ENCODE measurements at places on chromosomes 5 and 9.

GRCh38 chr5:115657881-115658233 is 32.0 kb upstream of the TMED7 start:
- peak; percentile 16 for DNase-seq

DNA sequence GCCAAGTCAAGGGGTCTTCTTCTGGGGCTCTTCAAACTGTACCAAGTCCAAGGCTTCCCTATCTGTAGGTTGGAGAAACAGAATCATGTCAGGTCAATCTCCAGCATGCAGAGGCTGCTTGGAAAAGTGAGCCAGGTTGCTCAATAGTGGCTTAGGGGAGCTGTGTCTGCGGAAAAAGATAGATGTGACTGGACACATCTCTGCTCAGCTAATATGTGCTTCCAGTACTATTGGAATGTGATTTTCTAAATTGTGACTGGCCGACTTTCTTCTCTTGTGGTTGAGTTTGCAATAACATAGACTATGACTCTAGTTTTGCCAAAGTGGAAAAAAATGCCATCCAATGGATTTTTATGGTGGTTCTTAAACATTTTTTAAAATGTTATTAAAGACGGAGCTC is 136.7 kb downstream of the BOD1 start:
- no peak for DNase-seq

DNA sequence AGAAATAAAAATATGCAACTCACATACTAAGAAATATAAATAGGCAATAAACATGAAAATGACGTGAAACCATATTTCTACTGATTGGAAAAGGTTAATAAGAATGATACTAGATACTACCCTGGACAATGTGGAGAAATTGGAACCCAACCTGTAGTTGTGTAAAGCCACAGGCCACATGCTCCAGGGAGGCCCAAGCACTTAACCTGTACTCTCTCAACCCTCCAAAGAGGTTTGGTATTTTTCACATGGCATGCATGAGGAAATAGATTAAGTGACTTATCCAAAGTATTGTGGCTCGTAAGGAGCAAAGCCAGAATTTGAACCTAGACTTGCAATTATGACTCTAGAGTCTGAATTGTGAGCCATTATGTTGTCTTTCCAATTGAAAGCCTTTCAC is 13.4 kb downstream of the LIFR start:
- no peak for DNase-seq

- no peak for DNase-seq
Measured at GRCh38 chr5:74432216-74432615, 208.3 kb downstream of the ENC1 start.

- DNase-seq, result no peak
Measured at GRCh38 chr9:35027860-35028259, 38.3 kb downstream of the DNAJB5 start.

DNA sequence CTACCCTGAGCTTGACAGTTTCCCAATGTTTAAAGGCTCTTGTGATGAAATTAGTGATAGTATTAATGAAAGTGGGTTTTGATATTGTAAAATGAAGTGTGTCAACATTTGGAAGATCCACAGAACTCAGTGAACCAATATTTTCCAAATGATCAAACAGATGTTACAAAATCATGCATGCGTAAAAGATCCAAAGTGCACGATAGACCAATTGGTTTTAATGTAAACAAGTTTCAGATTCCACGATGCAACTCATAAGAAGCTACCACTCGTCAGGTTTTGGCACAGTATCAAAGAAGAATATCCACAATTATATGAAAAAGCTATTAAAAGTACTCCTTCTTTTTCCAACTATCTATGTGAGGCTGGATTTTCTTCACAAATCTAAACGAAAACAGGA is 82.3 kb downstream of the SLC38A9 start:
- DNase-seq, result no peak

GRCh38 chr9:127079446-127080140 is 42.8 kb downstream of the ANGPTL2 start:
- DNase-seq, result no peak

Measured in H54 (cell line).